Activated T-cell treated with anti-CD3 and anti-CD28 coated beads for 24 hours (primary cell): ENCODE measurements at places on chromosomes 6 and 20.

DNA sequence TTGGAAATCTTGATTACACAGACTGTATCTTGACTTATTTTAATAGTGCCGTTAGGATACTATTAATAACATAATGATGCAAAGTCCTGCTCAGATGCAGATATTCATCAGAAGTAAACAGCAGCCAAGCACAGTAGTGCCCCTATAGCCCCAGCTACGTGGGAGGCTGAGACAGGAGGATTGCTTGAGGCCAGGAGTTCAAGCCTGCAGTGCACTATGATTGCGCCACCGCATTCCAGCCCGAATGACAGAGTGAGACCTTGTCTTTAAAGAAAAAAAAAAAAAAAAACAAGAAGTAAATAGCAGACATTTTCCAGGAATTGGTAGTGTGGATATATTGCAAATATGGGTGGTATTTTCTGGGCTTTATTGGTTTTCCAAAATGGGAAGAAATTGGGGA is 61.8 kb downstream of the TULP4 start:
- no peak for DNase-seq

DNA sequence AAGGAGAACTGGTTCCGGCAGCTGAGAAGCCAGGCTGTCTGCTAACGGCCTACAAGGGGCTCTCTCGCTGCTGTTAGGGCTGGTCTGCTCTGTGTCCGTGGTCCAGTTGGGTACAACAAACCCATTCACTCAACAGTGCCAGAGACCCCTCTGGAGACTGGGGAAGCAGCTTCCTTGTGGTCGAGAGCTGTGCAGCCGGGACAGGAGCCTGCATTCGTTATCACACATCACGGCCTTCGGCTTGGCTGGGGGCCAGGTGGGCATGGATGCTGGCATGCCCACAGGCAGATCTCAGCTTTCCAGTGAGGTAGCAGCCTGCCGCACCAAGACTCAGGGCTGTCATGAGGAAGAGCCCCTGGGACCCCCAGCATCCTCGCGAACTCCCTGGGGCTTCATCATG is 124.7 kb downstream of the PREX1 start:
- no peak for DNase-seq

GRCh38 chr6:48505621-48506020 is 394.6 kb upstream of the PTCHD4 start:
- no peak for DNase-seq

DNA sequence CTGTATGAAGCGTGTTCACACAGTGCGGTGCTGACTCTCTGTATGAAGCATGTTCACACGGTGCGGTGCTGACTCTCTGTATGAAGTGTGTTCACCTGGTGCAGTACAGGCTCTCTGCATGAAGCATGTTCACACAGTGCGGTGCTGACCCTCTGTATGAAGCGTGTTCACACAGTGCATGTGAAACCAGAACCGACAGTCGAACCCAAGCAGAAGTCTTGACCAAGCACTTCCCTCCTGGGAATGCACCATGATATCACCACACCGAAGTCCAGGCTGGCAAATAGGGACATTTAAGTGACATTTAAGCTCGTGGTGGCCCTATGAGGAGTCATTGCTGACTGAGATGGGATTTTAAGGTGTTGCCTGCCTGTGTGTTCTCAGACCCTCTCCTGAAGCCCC is 11.3 kb upstream of the SERPINB1 start:
- DNase-seq = no peak

GRCh38 chr20:595330-596308 is 14.5 kb downstream of the TCF15 start:
- DNase-seq = no peak

GRCh38 chr6:79261666-79262065 is 27.2 kb upstream of the HMGN3 start:
- DNase-seq = no peak

- no peak for DNase-seq
These were observed 1.1 kb upstream of the TRAM2 start for GRCh38 chr6:52577778-52578463.

DNA sequence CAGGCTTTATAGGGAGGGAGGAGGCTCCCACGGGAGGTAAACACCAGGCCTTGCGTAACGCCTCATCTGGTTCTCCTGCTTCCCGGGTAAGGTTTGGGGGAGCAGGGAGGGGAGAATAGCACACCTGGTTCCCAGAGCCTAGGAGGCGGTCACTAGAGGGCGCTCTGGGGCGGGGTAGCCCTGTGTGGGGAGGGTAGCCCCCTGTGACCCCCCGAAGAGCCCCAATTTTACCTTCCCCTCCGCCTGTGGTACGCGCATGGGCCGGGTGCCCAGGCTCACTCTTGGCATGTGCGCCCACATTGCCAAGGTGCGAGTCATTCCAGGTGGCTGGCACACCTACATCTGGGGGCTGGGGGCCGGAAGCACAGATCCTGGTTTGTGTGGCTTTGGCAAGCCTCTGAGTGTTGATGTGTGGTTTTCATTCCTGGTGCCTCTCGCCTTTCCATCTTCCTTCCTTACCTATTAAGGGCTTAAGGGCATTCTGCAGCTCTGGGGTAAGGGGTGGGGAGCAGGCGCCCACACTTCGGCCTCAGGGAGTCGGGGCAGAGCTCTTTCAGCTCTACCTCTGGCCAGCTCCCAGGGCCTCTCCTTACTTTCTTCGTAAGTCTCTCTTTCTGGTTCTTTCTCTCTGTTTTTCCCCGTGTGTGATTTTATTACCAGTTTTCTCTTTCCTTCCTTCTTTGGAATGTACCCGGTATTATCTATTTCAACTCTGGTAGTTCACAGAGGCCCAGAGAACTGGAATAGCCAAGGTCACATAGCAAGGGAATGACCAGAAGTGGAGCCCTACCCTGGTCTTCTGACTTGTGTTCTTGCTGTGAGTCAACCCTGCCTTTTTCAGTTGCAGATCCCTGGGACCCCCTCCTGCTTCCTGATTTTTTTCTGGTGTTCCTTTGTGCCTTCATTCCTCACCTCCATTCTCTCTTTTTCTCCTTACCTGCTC is 492 bp upstream of the RNF39 start:
- no peak for DNase-seq

- no peak for DNase-seq
These were observed 5.5 kb downstream of the HTR1B start for GRCh38 chr6:77457720-77458349.

DNA sequence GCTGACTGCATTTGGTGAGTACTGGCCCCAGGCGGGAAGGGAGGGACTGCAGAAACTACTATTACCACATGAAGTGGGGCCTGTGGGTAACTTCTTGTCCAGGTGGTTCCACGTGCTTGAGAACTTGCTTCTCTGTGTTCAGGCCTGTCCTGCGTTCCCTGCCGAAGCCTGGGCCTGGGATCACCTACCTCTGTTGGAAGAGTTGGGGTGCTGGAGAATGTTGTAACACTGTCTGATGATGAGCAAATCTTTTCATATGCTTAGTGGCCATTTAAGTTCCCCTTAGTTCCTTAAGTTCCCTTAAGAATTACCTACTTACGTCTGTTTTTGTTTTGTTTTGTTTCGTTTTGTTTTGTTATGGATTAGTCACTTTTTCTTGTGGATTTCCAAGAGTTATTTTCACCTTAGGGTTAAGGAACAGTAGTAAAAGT is 154.4 kb downstream of the DTNBP1 start:
- no peak for DNase-seq

- no peak for DNase-seq
These were observed 217.1 kb downstream of the SMOC2 start for GRCh38 chr6:168658059-168658458.

DNA sequence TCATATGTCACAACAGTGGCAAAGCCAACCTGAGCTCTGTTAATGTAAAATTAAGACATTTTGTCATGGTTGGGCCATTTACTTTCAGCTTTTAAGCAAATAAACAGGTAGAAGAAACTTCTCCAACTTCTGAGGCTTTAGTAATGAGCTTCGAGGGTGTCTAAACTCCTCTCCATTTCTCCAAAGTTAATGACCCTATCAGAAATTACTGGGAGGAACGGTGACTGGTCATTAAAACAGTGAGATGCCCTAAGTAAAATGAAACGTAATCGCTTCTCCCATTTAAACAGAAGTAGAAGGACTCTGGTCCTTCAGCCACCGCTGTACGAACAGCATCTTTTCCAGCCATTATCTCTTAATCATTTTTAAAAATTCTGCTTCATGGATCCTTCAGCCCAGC is 986.9 kb upstream of the MANEA start:
- no peak for DNase-seq

DNA sequence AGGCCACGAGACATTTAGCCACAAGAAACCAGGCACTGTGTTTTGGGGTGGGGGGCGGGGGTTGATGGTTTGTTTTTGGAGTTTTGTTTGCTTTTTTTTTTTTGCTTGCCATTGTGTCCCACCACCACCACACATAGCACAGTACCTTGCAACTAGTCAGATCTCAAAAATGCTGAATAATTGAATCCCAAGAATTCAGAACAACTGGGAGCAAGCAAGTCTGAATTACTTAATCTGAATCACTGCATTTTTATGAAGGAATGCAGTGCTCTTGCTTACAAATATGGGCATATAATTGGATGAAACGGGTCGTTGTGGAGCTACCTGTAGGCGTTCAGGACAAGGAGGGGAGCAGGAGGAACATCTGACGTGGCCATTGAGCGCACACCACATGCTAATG is 151.5 kb upstream of the CDYL start:
- DNase-seq = no peak

DNA sequence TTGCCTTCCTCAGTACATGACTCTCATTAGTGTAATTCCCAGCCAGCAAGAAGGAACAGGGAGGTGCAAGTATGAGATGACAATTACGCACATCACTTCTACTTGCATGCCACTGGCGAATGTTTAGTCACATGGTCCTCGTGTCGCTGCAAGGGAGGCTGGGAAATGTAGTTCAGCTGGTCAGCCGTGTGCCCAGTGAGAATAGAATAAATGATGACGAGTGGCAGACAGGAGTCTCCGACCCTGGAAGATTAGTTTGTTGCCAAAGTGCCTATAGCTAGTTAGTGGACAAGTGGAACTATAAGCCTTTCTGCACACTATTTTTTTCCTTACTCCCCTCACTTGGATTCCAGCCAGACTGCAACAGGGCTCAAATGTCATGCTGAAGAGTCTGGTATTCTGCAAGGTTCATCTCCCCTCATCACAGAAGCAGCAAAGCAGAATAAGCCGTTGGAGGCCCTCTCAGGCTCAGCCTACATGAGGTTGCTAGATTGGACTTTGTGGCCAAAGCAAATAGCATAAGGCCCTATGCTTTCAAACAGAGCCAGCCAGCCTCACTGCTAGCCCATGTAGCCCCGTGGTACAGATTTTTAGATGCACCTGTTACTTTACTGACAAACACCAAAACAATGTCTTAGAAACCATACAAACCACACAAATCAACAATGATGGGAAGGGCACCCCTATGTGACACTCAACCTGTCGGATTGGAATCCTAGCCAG is 9.7 kb downstream of the LINC00237 start:
- no peak for DNase-seq

DNA sequence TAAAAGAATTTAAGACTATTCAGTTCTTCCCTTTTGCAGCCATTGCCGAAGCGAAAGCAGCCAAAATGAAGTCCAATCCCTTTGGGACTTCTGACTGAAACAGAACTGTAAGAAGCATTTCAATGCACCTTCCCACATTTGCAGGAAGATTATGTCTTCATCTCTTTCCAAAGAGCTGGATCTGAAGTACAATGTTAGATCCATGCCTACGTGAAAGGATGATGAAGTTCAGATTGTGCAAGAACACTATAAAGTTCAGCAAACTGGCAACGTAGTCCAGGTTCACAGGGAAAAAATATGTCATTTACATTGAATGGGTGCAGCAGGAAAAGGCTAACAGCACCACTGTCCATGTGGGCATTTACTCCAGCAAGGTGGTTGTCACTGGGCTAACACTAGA is 6.0 kb upstream of the FILIP1 start:
- no peak for DNase-seq

- DNase-seq = no peak
These were observed 93.3 kb upstream of the MARCKS start for GRCh38 chr6:113763876-113764275.

GRCh38 chr6:13268913-13269518 is 59.3 kb downstream of the TBC1D7 start:
- no peak for DNase-seq

DNA sequence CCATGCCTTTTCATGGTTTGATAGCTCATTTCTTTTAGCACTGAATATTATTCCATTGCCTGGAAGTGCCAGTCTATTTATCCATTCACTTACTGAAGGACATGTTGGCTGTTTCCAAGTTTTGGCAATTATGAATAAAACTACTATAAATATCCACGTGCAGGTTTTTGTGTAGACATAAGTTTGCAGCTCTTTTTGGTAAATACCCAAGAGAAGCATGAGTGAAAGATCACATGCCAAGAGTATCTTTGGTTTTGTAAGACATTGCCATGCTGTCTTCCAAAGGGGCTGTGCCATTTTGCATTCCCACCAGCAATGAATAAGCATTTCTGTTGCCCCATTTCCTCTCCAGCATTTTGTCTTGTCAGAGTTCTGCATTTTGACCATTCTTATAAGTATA is 120.9 kb downstream of the MANEA start:
- no peak for DNase-seq
